NCI-H1105 (cell line): ENCODE measurements at places on chromosomes 5 and 9.
A peak's percentile ranks its signal among the peaks of the same experiment; 100 is the strongest.

DNA sequence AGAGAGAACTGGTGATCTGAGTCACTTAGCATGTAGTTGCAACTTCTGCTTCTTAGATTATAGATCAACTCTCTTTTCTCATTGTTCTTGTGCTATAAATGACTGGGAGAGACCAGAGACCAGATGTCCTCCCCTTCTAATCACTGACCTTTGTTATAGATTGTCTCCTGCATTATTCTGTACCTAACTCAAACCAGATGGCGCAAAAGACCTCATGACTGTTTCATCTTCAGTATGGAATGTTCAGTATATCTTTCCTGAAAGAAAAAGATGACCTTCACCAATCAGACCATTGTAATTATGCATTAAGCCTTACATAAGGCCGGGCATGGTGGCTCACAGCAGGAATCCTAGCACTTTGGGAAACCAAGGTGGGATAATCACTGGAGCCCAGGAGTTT is 30.5 kb upstream of the ADAM19 start:
- no peak for DNase-seq

DNA sequence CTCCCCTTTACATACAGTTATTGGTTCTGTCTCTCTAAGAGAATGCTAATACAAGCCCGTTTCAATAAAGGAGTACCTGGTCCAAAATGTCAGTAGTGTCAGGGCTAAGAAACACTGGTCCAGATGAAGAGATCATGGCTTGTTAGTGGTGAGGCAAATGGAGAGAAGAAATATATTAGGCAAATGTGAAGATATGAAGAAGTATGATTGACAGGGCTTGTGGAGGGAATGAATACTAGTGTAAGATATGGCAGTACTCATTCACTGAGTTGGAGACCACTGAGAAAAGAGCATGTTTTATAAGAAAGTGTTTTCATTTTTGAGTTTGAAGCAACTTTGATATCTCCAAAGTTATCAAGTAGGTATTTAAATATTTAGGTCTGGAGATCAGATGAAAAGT is 290.5 kb upstream of the MEF2C start:
- DNase-seq: no peak

GRCh38 chr9:17578911-17579793 is at the start of gene SH3GL2:
Gene SH3GL2 (plus strand): TSS chr9:17579066.
- peak; percentile 94 for DNase-seq

DNA sequence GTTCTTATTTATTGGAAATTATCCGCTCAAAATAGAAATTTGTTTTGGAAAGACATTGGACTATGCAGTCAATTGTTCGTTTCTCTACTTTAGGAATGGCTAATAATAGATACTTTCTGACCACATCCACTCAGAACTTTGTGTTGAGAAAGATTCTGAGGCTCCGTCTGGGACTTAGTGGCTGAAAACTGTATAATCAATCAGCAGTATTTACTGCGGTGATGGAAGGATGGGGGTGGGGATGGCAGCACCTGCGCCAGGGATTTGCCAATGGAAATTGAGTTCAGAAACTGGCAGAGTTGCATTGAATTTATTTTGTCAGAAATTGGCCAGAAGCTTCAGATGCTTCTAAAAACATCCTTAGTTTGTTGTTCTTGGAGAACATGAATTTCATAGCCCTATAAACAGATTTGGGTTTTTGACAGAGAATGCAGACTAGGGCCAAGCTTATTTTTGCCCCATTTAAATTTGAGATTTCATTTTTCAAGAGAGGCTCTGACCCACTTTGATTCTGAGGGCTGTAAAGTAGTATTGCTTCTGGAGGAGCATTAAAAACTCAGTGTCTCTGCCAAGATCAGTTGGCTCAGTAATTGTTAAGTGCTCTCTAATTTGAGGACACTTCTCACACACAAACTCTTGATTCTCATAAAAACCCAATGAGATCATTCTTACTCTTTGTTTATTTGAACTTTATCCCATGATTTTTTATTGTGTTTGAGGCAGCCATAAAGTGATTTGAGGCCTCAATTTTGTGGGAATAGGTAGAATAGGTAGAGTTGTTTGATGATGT is 215.1 kb downstream of the CD180 start:
- DNase-seq: no peak

DNA sequence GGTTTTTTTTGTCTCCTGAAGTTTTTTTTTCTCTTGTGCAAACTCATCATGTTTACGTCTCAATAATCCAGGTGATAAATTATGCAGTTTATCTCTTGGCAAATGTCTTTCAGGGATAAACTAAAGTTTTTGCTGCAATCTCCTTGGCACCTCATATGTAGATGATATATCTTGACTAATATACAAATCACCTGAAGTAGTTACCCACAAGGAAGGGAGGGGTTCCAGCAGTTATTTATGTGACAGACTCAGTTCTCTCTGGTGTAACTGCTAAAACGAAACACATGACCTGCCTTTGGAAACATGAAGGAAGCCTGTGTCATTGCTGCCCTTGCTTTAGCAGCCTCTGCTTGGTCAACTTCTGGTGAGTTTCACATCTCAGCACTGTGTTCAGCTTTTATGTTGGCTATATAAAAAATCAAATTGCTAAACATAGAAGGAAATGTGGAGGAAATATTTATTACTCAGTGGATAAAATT is 39.3 kb upstream of the KIAA1958 start:
- DNase-seq: no peak

DNA sequence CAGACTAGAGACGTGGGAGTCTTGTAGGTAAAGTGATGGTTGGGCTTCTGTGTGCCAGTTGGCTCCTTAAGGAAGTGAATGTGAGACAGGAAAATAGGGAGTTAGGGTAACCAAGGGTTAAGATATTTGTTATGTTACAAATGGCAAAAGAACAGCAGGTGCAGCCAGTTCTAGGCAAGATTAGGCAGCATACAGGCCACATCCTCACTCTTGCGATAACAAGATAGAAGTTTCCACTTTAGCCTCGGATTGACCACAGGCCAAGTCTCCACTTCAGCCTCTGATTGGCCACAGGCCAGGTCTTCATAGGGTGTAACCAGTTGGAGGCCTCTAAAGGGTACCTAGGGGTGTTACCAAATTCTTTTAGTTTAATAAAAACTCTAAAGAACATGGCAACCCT is 54.6 kb upstream of the ABCA1 start:
- no peak for DNase-seq

GRCh38 chr5:68260467-68260866 is 44.9 kb downstream of the PIK3R1 start:
- DNase-seq: no peak

GRCh38 chr5:125106271-125106670 is 359.8 kb upstream of the ZNF608 start:
- DNase-seq: no peak

- no peak for DNase-seq
Observed at GRCh38 chr5:86865256-86865785, 247.6 kb downstream of the COX7C start.

DNA sequence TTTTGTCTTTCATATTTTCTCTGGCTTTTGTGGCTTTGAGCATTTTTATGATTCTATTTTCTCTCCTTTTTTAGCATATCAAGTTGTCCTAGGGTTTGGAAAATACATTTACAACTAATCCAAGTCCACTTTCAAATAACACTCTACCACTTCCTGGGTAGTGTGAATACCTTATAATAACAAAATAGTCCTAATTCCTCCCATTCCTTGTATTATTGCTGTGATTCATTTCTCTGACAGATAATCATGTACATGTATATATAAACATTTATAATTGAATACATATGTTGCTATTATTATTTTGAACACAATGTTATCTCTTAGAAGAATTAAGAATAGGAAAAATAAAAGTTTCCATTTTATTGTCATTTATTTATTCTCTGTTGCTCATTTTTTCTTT is 14.9 kb upstream of the ADAM19 start:
- no peak for DNase-seq

GRCh38 chr5:37668524-37669047 is 171.3 kb downstream of the GDNF start:
- DNase-seq: no peak

DNA sequence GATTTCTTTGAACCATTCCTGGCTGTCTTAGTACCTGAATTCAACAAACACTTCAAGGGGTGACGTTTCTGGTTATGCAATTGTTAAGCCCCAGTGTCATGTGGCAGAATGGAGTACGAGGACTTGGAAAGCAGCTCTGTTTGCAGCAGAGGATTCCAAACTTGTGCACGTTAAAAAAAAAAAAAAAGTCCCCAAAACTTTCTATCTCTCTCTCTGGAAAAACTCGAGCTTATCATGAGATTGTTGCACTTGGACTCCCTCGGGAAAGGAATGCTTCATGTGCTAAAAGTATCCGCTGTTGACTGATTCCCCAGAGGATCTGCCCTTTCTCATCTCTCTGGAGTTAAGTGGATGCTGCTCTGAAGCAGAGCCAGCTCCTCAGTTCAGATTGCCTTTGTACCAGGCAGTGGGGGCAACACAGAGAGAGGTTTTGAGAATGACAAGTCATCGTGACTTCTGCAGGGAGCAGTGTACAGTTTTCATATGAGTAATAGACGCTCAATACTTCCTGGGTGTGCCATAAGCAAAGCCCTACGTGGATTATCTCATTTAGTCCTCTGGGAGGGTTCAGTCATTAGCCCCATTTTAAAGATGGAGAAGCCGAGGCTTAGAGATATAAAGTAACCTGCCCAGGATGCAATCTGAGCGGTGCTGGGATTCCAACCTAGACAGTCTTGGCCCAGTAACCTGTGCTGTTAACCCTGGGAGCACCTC is 28.1 kb downstream of the TMOD1 start:
- no peak for DNase-seq

DNA sequence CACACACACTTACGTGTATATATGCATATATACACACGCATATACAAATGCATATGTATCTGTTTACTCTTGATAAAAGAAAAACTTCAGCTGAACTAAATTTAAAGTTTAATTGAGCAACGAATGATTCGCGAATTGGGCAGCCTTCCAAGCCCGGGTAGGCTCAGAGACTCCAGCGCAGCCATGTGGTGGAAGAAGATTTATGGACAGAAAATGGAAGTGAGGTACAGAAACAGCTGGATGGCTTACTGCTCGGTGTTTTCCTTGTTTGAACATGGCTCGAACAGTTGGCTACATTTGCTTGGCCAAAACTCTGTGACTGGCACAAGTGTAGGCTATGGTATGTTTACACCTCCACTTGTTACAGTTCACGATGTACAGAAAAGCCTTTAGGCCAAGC is 239.3 kb upstream of the PRDM9 start:
- no peak for DNase-seq

- DNase-seq: no peak
Observed at GRCh38 chr5:59840200-59840601, 53.3 kb downstream of the PDE4D start.

DNA sequence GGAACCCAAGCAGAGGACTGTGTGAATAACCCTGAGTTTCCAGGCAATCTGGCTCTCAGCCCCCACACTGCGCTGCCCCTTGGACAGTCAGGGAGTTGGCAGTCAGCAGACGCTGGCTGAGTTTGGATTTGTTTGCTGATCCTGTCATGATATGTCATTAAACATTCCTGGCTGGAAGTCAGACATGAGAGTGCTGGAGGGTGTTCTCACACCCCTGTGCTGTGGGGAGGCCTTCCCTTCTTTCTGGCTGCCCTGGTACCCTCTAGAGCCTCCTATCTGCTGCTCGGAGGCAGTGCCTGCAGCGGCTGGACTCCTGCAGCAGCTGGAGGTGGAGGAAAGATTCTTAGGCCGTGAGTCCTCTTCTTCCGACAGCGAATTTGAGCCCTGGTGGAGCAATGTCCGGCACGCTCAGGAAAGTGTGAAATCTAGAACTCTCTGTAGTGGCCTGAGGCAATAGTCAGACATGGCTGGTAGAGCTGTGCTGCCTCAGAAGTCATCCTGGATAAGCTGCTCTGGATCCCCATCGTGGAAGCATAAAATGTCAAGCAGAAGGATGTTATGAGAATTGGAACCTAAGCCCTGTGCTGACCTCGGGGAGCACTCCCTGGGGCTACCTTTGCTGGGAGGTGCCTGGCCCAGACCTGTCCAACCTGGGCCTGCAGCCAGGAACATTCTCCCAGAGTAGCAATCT is 72.0 kb downstream of the PDE8B start:
- no peak for DNase-seq

DNA sequence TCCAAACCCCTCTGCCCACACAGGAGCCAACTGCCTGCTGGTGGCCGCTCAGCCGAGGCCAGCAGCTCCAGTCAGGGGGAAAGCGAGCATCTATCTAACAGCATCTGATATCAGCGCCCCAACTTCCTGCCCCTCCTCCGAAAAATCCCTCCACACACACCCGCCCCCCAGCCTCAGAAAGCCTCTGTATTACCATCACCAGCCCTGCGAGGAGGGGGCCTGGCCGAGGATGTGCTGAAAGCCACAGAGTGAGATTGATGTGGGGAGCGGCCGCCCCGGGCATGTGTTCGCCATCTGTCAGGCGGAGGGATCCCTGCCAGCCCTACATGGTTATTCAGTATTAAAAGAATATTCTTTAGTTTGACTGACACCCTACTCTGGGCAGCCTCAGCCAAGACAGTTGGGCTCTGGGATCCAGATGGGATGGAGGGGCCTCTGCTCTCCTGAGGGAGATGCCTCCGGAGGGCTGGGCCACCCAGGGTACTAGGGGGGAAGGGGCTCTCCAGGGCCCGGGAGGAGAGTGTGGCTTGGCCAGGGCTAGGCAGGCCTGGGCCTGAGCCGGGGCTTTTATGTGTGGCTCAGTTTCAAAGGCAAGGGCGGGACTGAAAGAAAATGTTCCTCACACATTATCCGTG is 98.0 kb downstream of the HSD17B3 start:
- no peak for DNase-seq

GRCh38 chr5:81572201-81572600 is 178.3 kb upstream of the ACOT12 start:
- DNase-seq: no peak

DNA sequence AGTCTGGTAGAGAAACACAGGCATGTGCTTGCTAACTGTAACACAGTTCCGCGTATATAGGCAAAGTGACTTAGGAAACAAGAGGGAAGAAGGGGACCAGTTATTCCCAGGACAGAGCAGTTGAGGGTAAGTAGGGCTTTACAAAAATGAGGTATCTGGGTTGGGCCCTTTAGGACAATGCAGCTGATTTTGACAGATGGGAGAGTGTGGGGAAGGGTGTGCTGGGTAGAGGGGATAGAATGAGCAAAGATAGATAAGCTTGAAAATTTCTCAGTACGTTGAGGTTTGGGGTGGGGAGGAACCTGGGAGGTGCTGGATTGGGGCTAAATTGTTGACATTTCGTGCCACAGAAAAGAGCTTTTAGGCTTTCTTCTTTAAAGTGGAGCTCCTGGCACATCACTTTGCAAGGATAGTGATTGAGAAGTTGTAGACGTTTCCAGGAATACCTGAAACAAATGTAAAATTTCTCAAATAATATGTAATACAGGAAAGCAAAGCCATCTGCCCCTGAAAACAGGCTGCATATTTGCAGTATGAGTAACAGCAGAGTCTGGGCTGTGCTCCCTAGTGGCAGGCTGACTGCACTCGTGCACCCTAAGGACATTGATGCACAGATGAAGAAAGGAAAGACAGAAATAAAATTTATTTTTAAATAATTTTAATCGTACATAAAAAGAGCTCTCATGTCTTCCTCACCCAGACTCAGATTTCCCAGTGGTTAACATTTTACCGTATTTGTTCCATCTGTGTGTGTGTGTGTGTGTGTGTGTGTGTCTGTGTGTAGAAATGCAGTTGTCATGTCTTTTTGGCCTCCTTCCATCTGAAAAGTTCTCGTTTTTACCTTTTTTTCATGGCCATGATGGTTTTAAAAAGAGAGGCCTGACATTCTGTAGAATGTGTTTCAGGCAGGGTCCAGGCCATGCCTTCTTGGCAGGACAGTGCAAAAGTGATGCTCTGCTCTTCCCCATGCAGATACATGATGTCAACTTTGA is 144.9 kb upstream of the DMRT1 start:
- DNase-seq: no peak
